Activated T-cell treated with anti-CD3 and anti-CD28 coated beads for 4 hours (primary cell): ENCODE measurements at places on chromosomes 6 and 20.

DNA sequence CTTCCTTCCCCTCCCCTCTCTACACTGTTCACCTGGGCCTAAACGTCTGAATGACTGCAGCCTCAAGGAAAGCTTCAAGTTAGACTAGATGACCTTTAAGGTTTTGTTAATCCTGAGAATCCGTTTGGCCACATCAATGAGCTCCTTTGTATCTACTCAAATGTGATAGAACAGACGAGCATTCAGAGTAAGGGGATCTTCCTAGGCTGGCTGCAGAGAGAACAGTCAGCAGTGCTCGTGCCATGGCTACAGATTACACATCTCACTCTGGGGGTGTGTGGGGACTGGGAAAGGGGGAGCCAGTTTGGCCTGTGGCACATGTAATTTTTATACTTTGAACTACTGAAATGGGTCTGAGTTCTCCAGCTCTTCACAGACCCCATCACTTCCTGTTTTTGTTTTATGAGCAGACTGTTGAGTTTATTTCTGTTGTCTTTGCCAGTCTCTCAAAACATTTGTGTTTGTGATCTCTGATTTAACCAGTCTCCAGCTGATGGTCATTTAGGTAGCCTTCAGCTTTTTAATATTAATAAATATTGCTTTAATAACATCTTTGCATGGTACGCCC is 50.9 kb downstream of the KCNS1 start:
- no peak for DNase-seq

- DNase-seq, result no peak
Measured at GRCh38 chr6:153312634-153313033, 181.6 kb upstream of the RGS17 start.

DNA sequence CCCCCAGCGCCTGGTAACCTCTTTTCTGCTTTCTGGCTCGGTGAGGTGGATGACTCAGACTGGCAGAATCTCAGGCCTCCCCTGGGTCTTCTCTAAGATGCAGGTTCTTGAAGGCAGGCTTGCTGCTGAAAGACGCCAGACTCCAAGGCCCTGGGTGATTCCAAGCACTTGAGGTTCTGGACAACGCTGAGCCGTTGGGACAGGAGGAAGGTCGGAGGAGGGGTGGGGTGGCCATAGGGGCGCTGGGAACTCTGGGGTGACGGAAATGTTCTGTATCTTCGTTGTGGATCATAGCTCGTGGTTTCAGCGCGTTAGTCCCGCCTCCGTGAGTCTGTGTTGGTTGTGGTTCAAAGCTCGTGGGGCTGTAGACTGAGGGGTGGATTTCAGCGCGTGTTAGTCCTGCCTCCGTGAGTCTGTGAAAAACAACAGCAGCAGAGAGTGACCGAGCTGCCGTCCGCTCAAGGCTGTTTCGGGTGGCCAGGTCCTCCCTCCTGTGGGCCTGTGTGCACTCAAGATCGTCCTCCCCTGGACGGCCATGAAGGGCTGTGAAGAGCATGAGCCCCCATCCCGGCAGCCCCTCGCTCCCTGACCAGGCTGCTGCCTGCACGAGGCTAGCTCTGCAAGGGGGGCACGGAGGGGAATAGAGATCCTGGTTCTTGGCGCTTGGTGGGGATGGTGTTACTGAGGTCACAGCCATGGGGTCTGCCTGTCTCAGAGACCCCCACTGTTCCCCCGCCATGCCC is 7.7 kb downstream of the NTSR1 start:
- peak; percentile 34 for DNase-seq

DNA sequence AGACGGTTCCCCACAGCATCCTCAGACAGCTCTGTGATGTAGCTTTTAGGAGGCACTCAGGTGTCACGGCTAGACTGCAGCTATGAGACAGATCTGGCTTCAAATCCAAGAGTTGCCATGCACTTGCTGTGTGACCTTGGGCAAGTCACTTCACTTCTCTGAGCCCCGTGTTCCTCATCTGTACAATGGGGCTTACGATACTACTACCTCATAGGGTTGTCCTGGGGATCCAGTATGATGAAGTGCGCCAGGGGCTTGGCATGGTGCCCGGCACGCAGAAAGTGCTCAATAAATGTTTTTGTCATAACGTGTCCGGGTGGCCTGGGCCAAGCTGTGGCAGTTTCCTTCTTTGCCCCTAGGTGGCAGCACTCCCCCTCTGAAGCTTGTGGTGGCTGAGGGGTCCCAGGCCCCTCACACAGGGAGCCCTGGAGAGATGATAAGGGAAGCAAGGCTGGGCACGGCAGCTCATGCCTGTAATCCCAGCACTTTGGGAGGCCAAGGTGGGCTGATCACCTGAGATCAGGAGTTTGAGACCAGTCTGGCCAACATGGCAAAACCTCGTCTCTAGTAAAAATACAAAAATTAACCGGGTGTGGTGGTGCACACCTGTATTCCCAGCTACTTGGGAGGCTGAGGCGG is 19.1 kb upstream of the CHMP4B start:
- DNase-seq, result peak; percentile 47

GRCh38 chr20:52817511-52817910 is 154.6 kb upstream of the TSHZ2 start:
- DNase-seq, result no peak

- no peak for DNase-seq
Measured at GRCh38 chr20:56687061-56687460, 58.0 kb downstream of the TFAP2C start.

DNA sequence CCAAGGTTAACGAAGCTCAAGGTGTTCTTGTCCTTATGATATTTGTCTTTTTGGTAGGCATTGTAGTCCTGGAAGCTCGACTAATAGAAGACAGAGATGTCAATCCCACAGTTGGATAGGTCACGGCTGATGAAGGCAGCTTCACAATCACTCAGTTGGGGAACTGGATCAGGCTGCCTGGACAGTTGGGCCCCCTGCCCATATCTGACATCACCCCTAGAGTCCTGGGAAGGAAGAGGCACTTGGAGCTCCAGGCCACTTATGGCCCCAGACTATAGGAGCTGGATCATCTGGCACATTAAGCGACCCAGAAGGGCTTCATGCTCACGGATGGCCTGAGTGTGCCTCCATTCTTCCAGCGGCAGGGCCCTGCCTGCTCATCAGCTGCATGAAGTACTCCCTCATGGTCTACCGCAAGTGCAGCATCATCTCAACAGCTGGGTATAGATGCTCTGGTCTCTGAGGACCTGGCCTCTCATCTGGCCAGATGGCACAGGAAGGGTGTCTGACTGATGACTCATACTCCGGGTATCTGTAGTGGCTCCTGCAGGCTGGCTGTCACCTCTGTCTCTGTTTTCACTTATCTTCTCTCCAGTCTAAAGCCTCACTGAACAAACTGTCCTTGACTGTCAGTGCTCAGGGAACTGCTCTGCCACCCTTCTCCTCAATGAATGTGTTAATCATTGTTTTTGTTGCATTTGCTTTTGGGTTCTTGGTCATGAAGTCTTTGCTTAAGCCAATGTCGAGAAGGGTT is 29.2 kb upstream of the SSR1 start:
- DNase-seq, result no peak

DNA sequence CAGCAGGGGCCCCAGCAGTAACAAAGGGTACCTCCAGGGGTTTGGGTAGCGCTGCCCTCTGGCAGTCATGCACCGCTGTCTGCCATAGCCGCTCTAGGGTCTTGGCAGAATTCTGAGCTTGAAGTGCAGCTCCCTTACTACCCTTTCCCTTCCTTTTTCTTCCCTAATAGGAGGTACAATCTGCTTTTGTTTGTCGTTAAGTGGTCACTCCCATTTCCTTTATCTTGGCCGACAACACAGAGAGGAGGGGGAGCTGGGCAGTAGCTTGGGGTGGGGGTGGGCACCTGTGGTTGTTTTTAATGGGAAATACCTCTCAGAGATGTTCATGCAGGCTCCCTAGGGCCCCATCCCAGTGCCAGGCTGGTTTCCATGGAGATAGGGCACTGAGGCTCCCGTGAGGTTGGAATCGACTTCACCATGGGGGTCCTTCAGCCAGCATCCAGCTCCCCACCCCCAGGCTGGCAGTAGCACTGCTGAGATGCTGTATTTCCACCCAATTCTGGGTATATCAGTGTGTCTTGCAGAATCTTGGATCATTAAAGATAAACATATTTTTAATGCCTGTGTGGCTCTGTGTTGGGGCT is 18.6 kb downstream of the CCDC167 start:
- DNase-seq, result no peak

GRCh38 chr6:160070831-160071230 is 50.8 kb upstream of the SLC22A1 start:
- DNase-seq, result no peak

GRCh38 chr6:147310521-147310920 is 106.3 kb downstream of the STXBP5 start:
- DNase-seq, result no peak

GRCh38 chr6:68740828-68741500 is 105.9 kb downstream of the ADGRB3 start:
- no peak for DNase-seq

DNA sequence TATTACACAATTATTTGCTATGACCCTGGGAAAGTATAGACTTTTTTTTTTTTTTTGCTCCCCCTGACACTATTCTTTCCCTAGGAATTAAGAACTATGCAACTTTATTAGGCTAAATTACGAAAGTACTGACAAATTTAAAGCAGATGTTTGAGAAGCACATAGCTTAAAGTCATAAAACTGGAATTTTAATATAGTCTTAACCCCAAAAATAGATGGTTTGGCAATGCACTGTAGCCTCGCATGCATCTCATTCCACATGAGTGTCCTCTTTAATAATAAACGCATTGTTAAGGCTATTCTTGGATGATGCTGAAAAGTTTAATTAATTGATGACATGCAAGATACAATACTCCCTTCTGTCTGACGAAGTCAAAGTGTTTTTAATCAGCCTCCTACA is 49.3 kb downstream of the TBC1D7 start:
- DNase-seq, result no peak

GRCh38 chr20:19254956-19255355 is 42.5 kb downstream of the SLC24A3 start:
- no peak for DNase-seq

- no peak for DNase-seq
Measured at GRCh38 chr6:158595223-158595622, 35.3 kb downstream of the TMEM181 start.

- no peak for DNase-seq
Measured at GRCh38 chr20:63174309-63175037, 41.5 kb downstream of the YTHDF1 start.
